Fibroblast of upper back skin (primary cell): ENCODE measurements at places on chromosomes 7 and 10.

DNA sequence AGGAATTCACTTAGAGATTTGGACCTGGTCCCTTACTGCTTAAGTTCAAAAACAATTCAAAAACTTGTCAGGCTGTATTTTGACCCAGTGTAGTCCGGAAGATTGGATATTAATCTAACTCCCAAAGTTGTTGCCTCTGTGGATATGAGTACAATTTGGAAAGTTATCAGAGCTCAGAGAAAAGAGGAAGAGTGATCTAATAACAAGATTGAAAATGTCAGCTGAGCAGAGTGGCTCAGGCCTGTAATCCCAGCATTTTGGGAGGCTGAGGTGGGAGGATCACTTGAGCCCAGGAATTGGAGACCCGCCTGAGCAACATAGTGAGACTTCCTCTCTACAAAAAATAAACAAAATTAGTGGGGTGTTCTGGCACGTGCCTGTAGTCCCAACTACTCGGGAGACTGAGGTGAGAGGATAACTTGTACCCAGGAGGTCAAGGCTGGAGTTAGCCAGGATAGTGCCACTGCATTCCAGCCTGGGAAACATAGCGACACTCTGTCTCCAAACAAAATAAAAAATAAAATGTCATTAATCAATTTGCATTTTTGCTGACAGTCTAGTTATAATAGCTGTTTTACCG is 3.2 kb upstream of the ASCC1 start:
- DNase-seq = no peak

DNA sequence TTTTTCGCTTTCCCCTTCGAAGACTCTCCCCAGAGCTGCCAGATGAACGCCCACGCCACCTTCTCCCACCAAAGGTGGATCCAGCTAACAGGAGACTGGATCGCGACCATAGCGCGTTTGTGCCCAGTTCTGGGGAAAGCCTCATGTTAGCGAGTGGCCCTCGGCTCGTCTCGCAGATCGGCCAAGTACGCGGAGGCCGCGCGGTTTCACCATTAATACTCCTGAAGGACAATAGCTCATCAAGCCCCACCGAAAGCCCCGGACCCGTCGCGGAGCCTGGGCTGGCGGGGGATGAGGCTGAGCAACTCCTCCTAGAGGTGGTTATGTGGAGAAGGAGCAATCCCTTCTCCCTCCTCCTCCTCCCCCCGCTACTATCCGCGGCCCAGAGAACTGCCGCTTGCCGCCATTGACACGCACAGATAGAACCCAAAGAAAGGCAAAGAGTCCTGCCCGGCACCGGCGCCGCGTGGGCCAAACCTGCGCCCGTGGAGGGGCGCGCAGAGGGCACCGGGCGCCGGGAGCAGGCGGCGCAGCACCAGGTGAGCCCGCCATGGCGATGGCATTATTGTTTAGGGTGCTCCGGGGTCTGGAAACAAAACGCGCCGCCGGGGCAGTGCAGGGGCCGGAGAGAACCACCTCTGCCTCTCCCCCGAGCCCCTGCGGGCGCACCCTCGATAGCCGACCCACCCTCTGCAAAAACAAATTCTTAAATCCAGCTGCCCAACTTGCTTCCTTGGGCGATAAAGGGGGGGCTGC is at the start of gene MACROH2A2:
Gene MACROH2A2, plus strand, starts transcription at position 385 of the 756 bp plus-strand sequence. CDS start 22,813 bp downstream, outside the sequence.
- peak; percentile 74 for DNase-seq

GRCh38 chr7:117338020-117338419 is 15.2 kb upstream of the WNT2 start:
- peak; percentile 47 for DNase-seq

DNA sequence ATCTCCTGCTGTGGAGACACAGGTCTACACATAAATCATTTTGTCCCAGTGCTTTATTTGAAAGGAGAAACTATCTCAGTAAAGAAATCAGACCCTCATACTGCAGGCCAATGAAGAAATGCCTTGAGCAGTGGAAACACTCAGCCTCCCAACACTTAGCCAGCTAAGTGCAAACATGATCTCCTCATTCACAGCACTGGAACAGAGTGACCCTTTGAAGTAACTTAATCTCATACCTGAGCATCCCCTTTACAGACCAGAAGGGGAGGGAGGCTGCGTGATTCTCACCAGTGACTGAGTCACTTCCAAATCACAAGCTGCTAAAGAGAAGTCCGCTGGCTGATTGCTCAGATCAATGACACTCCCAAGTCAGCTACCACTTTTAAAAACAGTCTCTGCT is 4.5 kb downstream of the CHST15 start:
- DNase-seq = no peak

GRCh38 chr10:11679946-11680345 is 62.2 kb upstream of the ECHDC3 start:
- DNase-seq = no peak
